ENCODE measurements at places on chromosomes 12 and 14.

GRCh38 chr12:88299567-88300101 is 157.5 kb downstream of the TMTC3 start:
- DNase-seq, result no peak

DNA sequence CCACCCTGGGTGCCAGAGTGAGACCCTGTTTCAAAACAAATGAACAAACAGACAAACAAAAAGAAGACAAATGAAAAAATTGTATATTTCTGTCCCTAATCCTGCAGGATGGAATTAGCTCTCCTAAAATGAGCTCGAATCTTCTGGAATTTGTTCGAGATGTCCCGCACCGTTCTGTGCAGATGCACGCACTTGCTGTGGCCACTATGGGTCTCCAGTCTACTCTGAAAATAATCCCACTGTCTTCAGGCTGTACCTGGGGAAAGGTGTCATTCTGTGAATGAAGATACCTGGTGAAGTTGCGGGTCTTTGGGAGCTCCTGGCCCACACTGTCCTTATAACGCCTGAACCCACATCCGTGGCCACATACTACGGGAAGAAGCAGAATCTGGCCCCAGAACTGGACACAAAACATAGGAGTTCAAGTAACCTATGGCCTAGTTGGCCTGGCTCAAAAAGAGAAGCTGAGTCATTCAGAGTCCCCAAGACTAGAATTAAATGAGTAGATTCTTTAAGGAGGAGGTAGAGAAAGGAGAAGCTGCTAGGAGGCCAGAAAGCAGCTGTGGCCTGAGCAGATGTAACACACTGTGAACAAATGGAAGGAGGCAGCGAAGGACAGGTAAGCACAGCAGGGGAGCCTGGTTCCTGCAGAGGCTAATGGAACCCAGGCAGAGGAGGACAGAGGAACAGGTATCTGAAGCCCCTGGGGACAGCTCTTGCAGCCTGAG is 108.6 kb downstream of the FOXN3 start:
- no peak for DNase-seq

- no peak for DNase-seq
Measured at GRCh38 chr12:25816637-25817036, 141.8 kb upstream of the RASSF8 start.

DNA sequence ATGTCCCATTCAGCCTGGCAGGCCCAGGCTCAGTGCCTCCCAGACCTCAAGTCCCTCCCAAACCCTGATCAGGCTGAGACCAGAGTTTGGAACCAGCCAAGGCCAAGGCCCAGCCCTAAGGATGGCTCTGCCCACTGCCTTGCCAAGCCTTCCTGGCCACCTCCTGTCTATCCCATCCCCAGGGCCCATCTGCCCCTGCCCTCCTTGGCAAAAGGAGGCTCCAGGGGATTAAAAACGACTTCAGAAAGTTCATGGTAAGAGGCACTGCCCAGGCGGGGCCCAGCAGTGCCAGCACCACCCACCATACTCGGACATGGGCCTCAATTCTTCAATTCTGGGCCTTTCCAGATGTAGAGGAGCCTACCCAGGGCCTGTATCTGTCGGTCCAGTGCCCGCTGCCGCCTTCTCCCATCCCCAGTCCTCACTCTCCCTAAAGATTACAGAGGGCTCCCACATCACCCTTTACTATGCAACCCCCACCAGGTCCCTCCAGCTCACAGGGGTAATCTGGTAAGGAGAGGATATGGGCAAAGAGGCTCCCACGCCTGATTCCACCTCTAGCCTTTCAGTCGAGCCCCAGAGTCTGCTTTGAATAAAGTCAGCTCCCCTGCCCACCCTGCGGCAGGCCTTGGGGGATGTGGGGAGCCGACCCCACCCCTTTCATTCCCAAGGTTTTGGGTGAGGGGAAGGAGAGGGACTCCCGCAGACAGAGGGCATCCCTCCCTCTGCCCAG is 932 bp downstream of the ADCY6 start:
- DNase-seq, result no peak

- no peak for DNase-seq
Measured at GRCh38 chr12:116370886-116371580, 93.5 kb upstream of the MED13L start.

- no peak for DNase-seq
Measured at GRCh38 chr14:100117633-100118395, 41.6 kb downstream of the DEGS2 start.

DNA sequence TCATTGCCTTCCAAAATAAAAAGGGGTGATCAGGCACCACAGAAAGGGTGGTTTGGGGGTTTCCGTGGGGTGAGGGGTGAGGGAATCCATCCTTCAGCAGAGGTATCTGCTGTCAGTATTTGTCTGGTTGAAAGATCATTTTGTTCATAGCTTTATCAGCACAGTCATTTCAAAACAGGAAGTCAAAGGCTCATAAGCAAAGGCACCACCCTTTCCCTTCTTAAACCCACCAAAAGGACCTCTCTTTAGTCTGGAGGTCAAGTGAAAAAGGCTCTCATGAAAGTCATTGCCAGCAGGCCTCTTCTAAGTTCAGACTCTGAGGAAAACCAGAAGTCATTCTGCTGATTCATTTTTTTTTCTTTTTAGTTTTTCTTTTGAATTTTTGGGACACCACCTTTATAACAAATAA is 6.2 kb downstream of the CHST11 start:
- no peak for DNase-seq

- DNase-seq, result peak; percentile 82
Measured at GRCh38 chr12:6547987-6548386, 7.9 kb downstream of the IFFO1 start.

- DNase-seq, result no peak
Measured at GRCh38 chr12:66587912-66588311, 91.0 kb downstream of the GRIP1 start.

- no peak for DNase-seq
Measured at GRCh38 chr14:20143911-20144310, 5.3 kb downstream of the OR4N5 start.

- DNase-seq, result no peak
Measured at GRCh38 chr14:78278464-78279250, 108.5 kb downstream of the NRXN3 start.

GRCh38 chr12:91387461-91388134 is 205.0 kb upstream of the DCN start:
- DNase-seq, result no peak

DNA sequence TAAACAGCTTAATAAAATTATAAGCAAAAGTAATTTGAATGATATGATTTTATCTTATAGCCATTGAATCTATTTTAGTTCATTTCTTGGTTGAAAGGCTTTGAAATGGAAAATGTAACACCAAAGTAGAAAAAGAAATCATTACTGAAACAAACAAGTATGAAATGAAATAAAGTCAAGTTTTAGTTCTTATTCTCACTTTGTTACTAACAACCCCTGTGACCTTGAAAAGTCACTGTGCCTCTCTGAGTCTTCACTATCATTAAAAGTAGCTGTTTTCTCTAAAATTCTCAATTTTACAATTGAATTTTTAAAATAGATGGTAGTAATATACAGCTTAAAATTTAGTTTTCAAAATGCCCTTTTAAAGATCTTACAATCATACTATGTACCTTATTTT is 32.4 kb upstream of the SLC17A8 start:
- no peak for DNase-seq

Data from mesendoderm (in vitro differentiated cells).